ENCODE measurements at places on chromosomes 3 and 15. TPM values are rescaled to one million over a fixed set of nuclear protein-coding genes. Genes with fewer than 3 reads are reported as not detected.

The SPTSSB gene
- not detected for total RNA-seq

The MED12L gene
- 0.43 TPM for total RNA-seq

The KBTBD8 gene
- total RNA-seq = 16.2 TPM

The CTDSPL2 gene
- 47.9 TPM for total RNA-seq

The NR2E3 gene
- 0.57 TPM for total RNA-seq

The ZIC1 gene
- 0.29 TPM for total RNA-seq

The SERINC4 gene
- total RNA-seq = not detected

The GRK7 gene
- total RNA-seq = not detected

The POU1F1 gene
- not detected for total RNA-seq

The LRRC3B gene
- total RNA-seq = not detected

The GMPS gene
- 56.9 TPM for total RNA-seq

The DLEC1 gene
- under 0.01 TPM for total RNA-seq

The CD276 gene
- total RNA-seq = 137 TPM

The FGF7 gene
- 60.8 TPM for total RNA-seq

The ANKRD34C gene
- not detected for total RNA-seq

The RAB6B gene
- under 0.01 TPM for total RNA-seq

The TEX264 gene
- total RNA-seq = 42.1 TPM

The SKIL gene
- 111 TPM for total RNA-seq

The TMOD2 gene
- 0.66 TPM for total RNA-seq

The WNT5A gene
- total RNA-seq = 128 TPM

The SH3GL3 gene
- total RNA-seq = not detected

The VGLL3 gene
- 27.6 TPM for total RNA-seq

The ECE2 gene
- total RNA-seq = not detected

The NIPA2 gene
- 103 TPM for total RNA-seq

The TEX55 gene
- total RNA-seq = not detected

The CX3CR1 gene
- not detected for total RNA-seq

The SPESP1 gene
- 2.4 TPM for total RNA-seq

The FAM107A gene
- total RNA-seq = not detected

The MCCC1 gene
- total RNA-seq = 10.5 TPM

The NXPE3 gene
- 10.9 TPM for total RNA-seq

The RYR3 gene
- total RNA-seq = under 0.01 TPM

The PDZRN3 gene
- total RNA-seq = 15.3 TPM

The GOLGA6A gene
- total RNA-seq = not detected

The FEZF2 gene
- not detected for total RNA-seq

The TRA2B gene
- 147 TPM for total RNA-seq

The OR5K3 gene
- not detected for total RNA-seq

The UCN2 gene
- total RNA-seq = 25.1 TPM

The FBXW12 gene
- not detected for total RNA-seq

The TGM5 gene
- total RNA-seq = not detected

The MST1R gene
- total RNA-seq = 0.43 TPM

The PRTG gene
- total RNA-seq = 1.1 TPM

The GOLGA6L7 gene
- not detected for total RNA-seq

The MYZAP gene
- total RNA-seq = 1.3 TPM

The PRSS50 gene
- not detected for total RNA-seq

Data from placental pericyte (primary cell).